ENCODE measurements at places on chromosomes 3 and 15.

DNA sequence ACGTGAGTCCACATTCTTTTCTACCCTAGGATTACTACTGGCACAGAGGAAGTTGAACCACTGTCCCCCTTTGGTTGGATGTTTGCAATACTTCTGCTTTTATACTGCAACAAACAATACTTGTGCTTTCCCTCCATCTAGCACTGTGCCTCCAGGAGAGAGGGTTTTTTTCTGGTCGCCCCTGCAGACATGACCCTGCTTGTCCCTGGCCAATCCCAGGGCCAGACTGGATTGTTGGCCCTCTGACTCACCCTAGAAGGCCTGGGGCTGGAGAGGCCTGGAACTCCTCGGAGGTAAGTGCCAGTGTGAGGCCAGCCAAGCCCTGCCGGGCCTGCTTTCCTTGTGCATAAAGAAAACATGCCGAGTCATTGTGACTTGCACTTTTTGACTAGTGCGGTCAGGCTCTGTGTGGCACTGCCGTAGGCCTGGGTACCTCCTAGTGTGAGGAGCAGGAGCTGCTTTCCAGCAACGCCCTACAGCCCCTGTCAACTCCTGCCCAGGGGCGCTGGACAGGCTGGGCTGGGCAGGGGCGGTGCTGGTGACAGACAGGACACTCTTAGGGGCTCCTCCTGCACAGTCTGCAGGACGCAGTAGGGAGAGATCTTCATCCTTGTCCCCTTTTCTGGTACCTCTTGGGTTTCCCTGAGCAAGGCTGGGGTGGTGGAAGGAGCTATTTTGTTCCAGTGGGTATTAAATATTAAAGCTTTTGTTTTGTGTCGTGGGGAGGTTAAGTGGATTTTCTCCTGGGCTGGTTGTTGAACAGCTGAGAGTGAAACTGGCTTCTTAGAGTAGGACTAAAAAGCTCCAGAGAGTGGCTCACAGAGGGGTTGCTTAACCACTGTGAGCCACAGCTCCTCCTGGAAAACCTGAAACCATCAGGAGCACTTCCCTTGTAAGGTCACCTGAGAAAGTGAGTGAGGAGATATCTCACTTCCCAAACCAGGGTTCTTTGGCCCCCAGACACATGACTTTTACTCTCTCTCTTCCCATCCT, 14.4 kb upstream of the TKT start:
- DNase-seq = peak; percentile 95

GRCh38 chr3:191770541-191770940, 309.6 kb downstream of the PYDC2 start:
- DNase-seq = peak; percentile 45

DNA sequence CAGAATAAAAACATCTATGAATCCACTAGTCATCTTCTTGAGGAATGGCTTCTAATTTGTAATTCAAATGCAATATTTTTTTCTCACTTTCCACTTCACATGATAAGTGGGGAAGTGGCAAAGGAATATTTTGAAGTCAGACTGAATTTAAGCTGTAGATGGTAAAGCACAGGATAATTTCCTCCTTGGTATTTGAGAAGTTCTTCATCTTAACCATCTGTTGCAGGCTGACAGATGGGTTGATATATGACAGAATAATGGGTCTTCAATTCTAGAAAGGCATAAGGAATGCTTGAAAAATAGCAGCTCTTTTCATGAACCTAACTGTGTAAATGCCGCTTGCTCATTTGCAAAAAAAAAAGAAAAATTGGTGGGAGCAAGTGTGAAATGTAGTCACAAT, 66.5 kb upstream of the SNTN start:
- DNase-seq = no peak

DNA sequence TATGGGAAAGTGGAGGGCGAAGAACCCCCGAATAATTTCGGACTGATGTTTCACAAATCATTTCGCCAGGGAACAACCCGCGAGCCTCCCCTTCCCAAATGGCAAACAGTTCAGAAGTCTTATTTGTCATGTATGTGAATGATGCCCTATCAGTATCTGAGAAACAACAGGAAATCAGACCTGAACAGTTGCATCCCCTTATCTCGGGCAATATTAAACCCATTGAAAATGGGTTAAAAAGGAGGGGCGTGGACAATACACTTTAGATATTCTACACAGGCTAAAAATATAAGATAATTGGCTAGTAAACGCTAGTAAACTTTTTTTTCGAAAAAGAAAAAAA, 1003.3 kb upstream of the NR2F2 start:
- no peak for DNase-seq

DNA sequence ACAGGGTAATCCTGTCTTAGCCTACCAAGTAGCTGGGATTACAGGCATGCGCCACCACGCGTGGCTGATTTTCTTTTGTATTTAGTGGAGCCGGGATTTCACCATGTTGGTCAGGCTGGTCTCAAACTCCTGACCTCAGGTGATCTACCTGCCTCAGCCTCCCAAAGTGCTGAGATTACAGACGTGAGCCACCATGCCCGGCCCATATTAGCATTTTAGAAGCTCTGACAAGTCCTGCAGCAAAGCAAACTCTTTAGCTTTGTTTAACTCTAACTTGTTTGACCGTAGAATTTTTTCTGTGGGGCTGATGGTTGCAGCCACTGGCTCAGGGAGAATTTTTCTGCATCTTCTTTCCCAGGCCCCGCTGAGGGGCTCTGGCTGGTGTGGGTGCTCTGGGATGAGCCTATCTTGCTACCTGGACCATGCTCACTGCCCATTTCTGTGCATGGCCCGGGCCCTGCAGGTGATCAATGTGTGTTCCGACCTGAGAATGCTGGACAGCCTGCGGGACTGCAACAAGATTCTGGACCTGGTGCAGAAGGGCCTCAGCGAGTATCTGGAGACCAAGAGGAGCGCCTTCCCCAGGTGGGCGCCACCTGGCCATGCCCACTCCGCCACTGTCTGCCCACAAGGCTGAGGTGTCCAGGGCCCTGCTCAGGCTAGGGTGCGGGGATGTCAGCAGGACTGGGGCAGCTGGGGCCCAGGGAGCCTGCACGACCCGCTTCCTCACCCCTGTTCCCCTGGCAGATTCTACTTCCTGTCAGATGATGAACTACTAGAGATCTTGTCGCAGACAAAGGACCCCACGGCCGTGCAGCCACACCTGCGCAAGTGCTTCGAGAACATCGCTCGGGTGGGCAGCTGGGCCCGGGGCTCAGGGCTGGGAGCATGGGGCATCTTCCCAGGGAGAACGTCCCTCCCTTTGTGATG, 41.3 kb downstream of the DNAH1 start:
- no peak for DNase-seq

DNA sequence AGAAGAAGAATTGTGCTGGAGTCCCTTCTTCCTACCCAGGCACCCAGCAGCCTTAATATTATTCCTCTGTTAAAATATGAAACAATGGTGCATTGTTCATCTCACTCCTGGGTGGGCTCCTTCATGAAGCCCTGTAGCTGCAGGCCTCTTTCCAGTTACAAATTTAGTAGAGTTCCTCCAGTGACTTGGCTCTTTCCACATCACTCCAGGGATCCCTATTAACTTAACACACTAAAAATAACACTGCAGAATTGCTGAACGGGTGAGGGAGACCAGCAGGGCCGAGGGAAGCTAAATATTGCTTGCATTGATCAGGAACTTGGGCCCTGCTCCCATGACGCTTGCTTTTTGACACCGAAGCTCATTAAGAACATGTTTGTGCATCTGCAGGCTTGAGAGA, 142.3 kb downstream of the PDCD6IP start:
- DNase-seq = no peak

DNA sequence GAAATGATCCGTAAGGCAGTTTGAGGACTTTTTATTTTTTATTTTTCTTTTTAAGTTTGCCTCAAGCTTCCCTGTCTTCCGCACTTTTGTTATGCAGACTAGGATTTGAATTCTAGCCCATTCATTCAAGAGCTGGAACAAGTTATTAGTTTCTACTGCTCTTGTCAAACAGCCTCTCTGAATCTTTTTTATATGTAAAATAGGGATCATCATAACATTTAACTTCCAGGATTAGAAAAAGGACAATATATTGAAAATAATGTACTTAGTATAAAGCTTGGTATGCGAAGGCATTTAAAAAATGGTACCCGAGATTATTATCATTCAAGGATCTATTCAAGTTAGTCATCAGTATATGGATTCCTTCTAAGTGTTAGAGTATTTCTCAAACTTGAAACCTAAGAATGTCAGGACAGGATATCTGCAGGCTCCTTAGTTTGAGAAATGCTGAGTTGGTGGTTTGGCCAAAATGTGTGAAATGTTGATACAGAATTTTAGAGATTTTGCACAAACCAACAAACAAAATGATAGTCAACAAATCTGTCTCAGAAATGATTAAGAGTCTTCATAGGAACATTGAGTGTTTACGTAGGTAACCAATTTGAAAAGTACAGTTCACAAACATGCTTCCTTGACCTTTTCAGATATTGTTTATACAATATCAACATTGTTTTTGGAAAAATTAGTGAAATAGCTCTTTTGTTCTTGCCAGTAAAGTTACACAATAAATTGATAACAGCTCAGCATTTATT, 40.5 kb upstream of the IGSF10 start:
- no peak for DNase-seq

DNA sequence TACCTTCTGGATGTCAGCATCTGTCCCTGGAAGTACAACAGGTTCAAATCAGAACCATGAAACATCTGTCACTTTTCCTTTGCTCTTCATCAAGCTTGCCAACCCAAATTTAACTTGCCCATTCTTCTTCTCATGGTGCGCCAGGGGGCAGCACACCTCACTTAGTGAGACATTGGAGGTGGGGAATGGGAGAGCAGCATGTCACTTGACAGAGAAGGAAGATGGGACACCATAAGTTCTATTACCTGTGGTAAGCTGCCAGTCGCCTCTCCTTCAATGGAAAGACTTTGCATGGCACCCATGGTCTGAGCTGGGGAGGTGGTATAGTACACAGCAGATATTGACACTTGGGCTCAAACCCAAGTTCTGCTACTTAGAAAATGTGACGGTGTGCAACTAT, 2.9 kb downstream of the SCN5A start:
- peak; percentile 82 for DNase-seq

GRCh38 chr3:64900617-64901521, 213.1 kb upstream of the ADAMTS9 start:
- DNase-seq = no peak

GRCh38 chr15:36334059-36334458, 245.4 kb upstream of the CDIN1 start:
- DNase-seq = no peak

DNA sequence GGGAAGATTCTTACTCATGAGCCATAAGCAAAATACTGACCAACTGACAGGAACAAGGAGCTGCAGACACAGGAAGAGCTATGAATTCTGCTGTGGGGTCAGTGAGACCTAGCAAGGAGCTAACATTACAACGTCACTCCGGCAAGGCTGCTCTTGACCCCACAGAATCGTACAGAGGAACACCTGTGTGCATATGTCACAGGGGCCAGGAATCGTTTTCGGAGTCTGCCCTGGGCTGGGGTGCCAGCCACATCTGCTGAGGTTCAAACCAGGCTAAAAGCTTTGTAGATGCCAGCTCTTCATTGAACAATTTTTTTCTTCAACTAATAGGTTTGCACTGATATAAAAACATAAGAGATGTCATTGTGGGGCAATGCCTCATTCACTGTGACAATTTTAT, 82.6 kb downstream of the LRRK1 start:
- DNase-seq = no peak

DNA sequence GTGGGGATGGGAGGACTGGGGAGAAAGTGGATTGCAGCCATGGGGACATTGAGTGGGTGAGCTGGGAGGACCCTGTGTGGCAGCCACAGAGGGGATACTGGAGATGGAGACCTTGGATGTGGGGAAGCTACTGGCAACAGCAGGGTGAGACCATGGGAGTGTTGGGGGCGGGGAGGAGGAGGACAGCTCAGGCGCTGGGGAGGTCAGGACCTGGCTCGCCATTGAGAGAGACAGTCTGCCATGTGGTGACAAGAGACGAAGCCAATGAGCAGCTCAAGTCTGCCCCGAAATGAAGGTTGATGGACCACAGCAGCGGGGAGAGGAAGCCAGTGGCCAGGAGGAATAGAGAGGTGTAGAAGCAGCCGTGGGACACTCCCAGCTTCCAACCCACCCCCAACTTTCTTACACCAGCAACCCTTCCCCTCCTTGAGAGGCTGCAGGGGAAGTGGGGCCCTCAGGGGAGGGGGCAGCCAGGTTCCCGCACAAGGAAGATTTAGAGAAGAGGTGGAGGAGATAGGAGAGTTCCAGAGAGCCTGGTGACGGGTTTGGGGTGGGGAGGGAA, 118.1 kb downstream of the ASB7 start:
- no peak for DNase-seq

DNA sequence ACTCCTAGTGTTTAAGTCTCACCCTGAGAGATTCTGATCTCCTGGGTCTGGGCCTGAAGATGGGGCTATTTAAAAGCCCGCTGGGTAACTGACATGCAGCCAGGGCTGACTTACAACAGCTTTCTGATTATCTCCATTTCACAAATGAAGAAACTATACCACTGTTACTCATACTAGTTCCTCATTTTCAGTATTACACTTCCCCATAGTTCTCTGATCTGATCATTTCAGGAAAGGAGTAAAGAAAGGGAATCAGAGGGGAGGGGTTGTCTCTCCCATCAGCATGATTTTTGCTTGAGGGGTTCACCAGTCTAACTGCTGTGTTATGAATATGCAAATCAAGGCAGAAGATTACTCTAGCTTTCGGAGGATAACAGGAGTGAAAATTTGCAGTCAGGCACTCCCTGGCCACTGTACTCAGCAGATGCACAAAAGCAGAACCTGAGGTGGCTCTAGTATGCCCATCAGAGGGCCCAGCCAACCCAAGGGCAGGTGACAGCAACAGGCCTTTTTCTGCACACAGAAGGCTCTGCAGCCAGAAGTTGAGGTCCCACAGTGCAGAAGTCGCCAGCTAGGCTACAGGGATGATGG, 59.4 kb downstream of the DAPK2 start:
- no peak for DNase-seq

DNA sequence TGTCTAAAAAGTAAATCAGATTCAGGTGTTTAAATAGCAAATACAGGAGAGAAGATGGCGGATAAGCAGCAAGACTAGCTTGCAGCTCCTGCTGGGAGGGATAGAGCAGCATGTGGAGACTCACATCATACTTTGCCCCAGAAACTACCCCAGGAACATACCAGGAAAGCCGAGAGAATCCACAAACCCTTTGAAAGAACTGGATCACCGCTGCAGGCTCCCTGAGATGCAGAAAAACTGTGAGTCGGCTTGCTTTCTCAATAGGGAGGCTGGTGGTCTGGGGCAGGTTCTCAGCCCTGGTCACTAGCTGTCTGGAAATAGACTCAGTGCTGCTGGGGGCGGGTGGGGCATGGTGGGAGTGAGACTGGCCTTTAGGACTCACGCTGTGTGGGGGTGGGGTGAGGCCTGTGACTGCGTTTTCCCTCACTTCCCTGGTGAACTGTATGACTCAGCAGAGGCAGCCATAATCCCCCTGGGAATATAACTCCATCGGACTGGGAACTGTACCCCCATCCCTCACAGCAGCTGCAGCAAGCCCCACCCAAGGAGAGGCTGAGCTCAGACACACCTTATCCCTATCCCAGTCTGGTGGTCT, 142.8 kb downstream of the CNTN6 start:
- DNase-seq = peak; percentile 90

- DNase-seq = no peak
These were observed 43.2 kb upstream of the TNFAIP8L3 start for GRCh38 chr15:51137880-51138430.

All from endodermal cell (in vitro differentiated cells).